ENCODE measurements at places on chromosomes 2 and 18. TPM values are rescaled to one million over a fixed set of nuclear protein-coding genes. Genes with fewer than 3 reads are reported as not detected.

DNA sequence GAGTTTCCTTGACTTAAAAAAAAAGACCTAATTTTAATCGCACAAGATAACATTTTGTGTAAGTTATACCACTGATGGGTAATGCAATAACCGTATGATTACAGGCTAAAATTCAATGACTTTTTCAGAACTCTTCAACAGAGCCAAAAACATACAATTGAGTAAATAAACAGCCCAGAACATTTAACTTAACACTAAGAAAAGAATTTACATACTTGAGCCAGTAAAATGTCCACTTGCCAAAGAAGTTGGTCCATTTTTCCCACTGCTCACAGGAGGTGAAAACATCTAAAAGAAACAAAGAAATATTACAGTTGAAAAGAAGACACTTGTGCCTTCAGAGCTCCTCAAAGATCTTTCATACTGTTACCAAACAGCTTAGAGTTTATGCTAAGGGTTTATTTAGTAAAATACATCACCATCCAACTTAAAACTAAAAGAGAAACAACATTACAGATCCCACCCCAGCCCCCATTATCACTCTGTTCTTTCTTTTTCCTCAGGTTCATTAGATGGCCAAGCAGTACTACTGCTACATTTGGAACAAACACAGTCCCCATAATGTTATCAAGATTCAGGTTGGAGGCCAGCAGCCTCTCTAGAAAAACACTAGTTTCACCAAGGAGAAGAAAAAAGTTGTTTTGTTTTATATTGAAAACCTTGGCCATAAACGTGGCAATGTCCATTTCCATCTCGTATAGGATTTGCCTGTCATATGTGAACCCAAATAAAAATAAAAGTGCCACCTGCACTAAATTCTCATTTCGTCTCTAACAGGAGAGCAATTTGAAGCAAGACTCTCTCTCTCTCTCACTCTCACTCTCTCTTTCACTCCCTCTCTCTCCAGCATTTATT is 2.7 kb downstream of the TCF4 start:
- no peak for DNase-seq

DNA sequence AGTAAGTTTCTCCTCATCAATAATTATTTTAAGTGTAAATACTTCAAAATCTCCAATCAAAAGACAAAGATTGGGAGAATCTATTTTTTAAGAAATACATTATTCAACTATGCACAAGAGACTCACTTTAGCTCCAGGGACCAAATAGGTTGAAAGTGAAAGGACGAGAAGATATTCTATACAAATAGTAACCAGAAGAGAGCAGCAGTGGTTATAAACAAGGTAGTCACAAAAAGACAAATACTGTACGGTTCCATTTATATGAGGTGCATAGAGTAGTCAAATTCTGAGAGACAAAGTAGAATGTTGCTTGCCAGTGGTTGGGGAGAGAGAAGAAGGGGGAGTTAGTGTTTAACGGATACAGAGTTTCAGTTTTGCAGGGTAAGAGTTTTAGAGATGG is 69.8 kb downstream of the POU3F3 start:
- DNase-seq, result no peak

DNA sequence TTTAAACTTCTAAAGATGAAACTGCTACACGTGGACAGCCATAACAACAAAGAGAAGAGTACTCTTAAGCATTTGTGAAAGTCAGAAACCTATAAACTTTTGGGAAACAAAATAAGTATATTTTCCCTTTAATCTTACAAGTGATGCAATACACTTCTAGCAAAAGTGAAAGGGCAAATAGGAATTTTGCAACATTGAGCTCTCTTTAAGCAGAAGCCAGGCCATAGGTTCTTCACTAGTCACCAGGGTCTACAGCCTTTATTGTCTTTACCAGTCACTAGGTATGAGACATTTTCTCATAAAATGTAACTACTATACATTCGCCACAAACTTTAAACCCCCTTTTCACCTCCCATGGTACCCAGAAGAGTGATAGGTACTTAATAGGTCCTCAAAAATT is 37.5 kb downstream of the SCN1A start:
- no peak for DNase-seq

The TUBB8B gene
- total RNA-seq, result not detected

DNA sequence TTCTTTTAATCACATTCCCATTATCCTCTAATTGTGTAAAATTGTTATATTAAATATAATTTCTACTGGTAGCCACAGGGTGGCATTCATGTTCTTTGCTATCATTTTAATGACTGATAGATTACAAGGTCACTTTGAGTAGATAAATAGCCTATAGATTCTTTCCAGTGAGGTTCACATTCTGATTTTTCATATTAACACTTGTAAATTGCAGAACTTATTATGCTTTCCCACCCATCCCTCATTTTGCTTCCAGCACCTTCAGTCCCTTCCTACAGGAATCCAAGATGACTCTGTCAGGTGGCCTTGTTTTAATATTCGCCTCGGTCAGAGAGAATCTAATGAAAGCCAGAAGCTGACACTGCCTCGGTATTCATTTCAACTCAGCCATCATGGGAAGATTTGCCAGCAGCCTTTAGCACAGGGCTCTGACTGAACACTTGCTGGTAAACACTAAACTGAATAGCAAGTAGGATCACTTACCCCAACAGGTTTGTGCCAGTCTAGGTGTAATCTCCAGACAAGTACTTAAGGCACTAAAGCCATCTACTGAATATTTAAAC is 101.2 kb upstream of the FSHR start:
- peak; percentile 1 for DNase-seq

- DNase-seq, result no peak
Observed at GRCh38 chr18:78123926-78124797, 855.5 kb upstream of the SALL3 start.

The DSG1 gene
- under 0.01 TPM for total RNA-seq

DNA sequence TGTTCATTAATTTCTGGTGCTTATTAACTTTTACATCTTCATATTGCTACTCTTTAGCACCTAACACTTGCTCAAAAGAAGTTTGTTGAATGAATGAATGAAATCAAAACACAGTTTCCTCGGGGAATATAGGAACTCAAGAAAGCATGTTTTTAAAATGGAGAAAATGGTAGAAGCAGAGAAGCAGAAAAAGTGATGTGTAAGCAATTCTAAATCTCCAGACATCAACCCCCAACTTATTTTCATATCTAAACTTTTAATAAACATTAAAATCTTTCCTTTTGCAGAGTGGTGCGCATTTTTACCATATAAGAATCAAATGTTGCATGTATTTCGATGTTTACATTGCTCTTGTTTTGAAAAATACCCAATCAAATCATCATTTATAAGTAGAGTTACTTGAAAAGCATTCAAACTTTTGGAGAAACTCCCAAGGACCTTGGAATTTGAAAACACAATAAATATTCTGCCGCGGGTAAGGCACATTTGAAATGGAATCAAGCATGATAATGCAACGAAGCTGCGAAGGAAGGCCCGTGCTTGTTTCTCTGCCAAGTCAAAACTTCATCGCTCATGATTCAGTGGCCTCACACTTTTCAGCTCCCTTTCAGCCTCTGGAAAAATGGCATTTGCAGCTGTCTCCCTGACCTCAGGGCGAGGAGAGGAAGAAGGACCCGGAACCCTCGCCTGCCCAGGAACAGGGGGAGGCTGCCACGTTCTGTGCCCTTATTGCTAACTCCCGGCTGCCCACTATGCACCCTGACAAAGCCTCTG is 26.7 kb upstream of the SMIM21 start:
- no peak for DNase-seq

The CXXC1 gene
- 35.5 TPM for total RNA-seq

- DNase-seq, result no peak
Observed at GRCh38 chr2:172749388-172749787, 13.7 kb downstream of the RAPGEF4 start.

GRCh38 chr2:191866675-191867506 is 20.0 kb upstream of the CAVIN2 start:
- DNase-seq, result no peak

The COLEC11 gene
- total RNA-seq, result 0.41 TPM

The CREG2 gene
- total RNA-seq, result 9.8 TPM

The FTCDNL1 gene
- 2.0 TPM for total RNA-seq

The EIF2AK3 gene
- 28.9 TPM for total RNA-seq

The IL36G gene
- total RNA-seq, result under 0.01 TPM

GRCh38 chr18:24811950-24812681 is 351.7 kb downstream of the HRH4 start:
- DNase-seq, result no peak

DNA sequence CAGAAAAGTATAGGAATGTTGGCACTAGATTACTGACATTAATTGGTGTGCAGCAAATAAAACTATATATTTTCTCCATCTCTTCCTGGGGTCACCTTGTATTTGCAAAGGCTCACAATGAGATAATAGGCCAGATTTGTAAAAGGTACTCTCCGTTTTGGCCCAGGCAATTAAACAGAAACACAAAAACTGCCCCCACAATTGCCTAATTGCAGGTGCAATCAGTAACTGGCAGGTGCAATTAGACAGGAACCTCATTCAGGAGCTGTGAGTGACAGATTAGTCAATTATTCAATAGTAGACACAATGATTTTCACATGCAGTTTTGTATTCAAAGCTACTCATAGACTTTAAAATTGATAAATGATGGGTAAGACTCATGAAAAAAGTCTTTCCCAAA is 451.4 kb upstream of the ID2 start:
- DNase-seq, result no peak

The MDH1B gene
- 4.5 TPM for total RNA-seq

DNA sequence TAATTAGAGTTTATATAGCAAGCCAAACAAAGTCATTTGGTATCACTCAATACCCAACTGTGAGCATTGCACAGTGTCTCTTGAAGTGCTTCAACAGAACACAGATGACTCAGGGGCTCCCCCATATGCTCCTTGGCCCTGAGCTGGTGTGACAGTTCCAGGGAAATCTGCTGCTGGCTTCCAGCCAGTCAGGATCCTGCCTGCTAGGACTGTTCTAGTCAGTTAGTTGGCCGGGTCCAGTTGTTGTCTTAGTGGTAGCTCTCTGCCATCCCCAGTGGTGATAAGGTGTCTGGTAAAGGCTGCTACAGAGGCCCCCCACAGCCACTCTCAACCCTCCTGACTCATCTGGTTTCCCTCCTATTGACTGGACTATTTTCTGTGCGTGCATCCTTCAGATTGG is 100.3 kb downstream of the IRS1 start:
- no peak for DNase-seq

The SRD5A2 gene
- total RNA-seq, result not detected

The PAX8 gene
- total RNA-seq, result under 0.01 TPM

The LIMS4 gene
- 0.41 TPM for total RNA-seq

- no peak for DNase-seq
Observed at GRCh38 chr2:181790716-181791649, 100.5 kb upstream of the ITPRID2 start.

The NEB gene
- total RNA-seq, result 0.41 TPM

The RPRM gene
- 154 TPM for total RNA-seq

The MERTK gene
- total RNA-seq, result 2.4 TPM

- DNase-seq, result no peak
Observed at GRCh38 chr2:75431276-75431675, 129.5 kb downstream of the EVA1A start.

DNA sequence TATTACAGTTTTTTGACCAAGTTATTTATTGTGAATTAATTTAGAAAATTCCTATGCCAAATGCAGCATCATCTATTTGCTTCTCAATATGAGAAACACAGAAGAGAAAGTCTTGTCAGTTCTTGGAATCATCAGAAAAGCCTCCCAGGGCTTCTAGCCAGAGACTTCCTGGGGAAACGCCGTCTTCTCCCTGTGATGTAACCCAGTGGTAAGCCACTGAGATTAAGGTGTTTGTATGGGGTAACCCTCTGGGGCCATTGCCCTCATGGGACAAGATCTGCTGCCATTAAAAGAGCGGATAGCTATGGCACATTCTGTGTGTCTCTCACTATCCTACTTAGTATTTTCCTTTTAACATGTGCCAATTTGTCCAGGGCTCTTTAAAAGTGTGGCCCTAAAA is 28.0 kb downstream of the ANKRD29 start:
- no peak for DNase-seq

DNA sequence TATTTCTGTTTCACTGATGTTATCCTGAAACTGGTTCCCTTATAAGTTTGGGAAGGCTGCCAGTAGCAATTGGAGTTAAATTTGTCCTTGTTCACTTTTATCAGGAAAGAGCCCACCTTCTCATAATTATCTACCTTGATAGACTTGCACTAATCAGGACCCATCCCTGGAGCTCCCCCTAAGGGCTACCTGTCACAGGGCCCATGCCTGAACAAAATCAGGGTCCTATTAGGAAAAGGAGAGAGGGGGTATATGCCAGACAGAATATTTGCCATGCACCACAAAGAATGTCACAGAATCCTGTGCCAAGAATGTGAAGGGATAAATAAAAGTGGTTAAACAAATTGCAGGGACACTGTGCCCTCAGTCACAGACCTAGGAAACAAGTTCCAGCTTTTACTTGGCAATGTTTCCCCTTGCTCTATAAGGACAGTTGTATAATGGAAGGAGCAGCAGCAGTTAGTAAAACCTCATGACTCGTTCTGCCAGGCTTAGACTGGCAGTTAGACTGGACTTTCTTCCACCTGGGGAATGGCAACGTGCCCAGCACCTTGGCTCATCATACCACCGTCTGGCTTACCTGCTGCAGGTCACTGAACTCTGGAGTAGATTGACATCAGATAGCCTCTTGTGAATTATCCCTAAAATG is 32.3 kb upstream of the VWC2L start:
- DNase-seq, result no peak

The SEMA4F gene
- 14.7 TPM for total RNA-seq

- DNase-seq, result no peak
Observed at GRCh38 chr2:110998311-110998710, 122.4 kb upstream of the BCL2L11 start.

DNA sequence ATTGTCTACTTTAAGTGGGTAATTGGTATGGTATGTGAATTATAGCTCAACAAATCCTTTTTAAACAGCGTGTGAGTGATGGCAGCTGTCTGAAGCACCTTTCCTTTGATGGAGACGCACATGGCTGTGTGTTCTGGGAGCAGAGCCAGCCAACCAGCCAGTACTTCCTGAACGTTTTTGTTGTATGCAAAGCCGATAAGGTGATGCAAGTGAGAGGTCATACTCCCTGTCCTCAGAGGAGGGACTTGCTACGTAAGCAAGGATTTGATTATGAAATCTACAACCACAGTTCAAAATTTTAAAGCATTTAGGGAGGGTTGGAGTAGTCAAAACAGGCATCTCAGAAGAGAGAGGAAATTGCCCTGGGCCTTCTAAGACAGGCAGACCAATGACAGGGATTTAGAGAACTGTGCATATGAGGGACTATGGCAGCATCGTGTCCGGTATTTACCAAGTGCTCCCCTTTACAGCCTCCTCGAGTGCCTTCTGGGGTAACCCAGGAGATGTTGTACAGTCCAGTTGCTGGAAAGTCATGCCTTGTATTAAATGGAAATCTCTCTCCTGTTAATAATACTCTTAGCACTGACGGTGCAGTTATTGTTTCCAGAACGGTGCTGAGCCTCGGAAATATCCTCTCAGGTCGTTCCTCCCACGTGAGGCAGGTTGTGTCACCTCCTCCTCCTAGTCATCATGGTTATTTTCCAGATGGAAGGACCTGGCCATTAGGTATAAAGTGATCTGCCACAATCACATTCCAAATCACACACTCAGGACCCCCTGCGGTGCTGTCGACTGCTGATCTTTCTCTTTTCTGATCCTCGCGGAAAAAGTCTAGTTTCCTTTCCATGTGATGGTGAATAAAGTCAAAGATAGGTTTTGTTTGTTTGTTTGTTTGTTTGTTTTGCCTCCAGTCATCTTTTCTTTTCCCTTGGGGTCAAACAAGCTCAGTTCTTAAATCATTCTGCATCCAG is 28.4 kb downstream of the ARHGEF4 start:
- DNase-seq, result no peak

All from frontal cortex (tissue), 4 donors.